Activated CD4-positive, alpha-beta T cell treated with anti-CD3 and anti-CD28 coated beads, Interleukin-2, Interleukin-4, amounts not matched to agents 100 ng/mL and 50 ng/mL, durations not matched to agents 16 hours and 8 hours (primary cell): ENCODE measurements at places on chromosomes 3 and 15.

DNA sequence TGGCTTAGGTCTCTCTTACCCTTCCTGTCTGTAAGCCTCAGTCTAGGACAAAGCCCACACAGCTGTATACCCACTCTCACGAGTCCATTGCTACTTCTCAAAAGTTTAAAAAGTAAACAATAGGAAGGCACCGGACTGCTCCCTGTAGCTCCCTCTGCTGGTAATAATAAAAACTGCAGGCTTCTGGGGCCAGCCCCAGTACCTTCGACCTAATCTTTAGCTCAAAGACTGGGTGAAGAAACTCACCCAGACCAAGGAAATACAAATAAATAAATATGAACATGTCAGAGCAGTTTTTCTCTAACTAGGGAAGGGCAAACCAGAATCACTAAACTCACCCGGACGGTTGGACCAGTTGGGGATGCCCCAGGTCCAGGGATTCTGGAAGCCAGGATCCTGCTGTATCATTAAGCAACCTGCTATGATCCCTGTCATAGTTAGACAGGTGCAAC is 5.0 kb downstream of the FAM219B start:
- DNase-seq: peak; percentile 73

GRCh38 chr3:182921665-182922355 is 58.5 kb downstream of the DCUN1D1 start:
- DNase-seq: no peak

DNA sequence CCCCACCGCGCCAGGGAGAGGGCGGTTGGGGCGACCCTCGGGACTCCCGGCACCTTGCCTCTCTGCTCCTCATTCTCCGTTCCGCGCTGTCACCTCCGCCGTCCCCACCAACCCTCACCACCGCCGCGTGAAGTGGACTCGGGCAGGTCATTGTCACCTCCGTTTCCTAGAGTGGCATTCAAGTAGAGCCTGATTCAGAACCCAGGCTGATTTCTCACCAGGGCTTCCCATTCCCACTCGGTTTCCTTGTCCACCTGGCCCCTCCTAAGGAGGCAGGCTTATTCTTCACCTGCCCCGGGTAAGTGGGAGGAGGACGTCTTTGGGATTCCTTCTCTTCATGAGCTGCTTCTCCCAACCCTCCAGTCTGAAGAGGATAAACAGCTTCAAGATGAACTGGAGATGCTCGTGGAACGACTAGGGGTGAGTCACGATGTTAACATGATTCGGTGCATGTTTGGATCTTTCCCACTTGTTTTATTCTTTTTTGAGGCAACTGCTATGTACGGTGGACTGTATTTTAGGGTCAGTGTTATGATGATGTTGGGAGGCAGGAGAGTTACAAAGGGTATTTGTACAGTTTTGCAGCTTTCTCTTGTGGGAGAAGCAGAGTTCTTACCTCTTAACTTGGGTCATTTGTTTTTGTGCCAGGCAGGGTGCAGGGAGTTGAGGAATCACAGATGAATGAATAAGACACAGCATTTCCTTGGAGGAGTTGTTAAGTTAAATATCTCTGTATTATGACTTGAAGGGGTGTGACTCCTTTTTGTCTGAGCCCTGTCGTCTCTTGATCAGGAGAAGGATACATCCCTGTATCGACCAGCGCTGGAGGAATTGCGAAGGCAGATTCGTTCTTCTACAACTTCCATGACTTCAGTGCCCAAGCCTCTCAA is 692 bp downstream of the PSMD2 start:
- no peak for DNase-seq

DNA sequence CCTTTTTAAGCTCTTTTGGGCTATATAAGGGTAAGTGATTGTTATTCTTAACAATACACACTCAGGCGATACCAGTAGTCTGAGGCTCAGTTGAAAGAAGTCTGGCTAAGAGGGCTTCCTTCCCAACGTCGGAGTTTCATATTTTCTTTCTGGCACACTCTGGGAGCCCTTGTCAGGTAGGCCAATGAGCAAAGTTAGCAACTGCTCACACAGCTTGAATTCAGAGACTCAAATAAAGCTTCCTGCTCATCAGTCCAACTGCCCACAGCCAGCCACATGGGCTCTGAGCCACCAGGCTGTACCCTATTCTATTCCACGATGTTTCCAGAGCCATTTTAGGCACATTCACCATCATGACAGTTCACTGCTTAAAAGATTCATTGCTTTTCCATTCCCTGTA is 155.1 kb upstream of the TBL1XR1 start:
- no peak for DNase-seq

- DNase-seq: no peak
These were observed 21.3 kb downstream of the KIF9 start for GRCh38 chr3:47261301-47261700.

- no peak for DNase-seq
These were observed 329.3 kb upstream of the THBS1 start for GRCh38 chr15:39251413-39252133.

DNA sequence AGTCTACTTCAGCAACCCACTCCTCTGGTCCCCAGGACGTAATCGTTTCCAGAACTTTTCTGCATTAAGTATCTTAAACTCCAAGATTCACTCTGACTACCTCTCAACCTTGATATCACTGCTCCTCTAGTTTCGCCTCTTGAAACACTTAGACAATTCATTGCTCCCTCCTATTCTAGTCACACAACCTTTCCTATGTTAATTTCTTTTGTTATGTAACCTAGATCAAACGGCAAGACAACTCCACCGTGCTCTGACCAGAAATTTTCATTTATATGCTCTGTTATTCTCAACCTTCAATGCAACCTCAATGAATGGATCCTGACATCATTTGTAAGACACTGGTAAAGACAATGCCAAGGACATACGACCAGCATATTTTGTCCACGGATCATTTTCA is 71.3 kb downstream of the CADM2 start:
- DNase-seq: no peak

- no peak for DNase-seq
These were observed 35.1 kb downstream of the DNAH1 start for GRCh38 chr3:52350981-52351761.
